COR-L47 (cell line): ENCODE measurements at places on chromosomes 7 and 10.
A peak's percentile ranks its signal among the peaks of the same experiment; 100 is the strongest.

DNA sequence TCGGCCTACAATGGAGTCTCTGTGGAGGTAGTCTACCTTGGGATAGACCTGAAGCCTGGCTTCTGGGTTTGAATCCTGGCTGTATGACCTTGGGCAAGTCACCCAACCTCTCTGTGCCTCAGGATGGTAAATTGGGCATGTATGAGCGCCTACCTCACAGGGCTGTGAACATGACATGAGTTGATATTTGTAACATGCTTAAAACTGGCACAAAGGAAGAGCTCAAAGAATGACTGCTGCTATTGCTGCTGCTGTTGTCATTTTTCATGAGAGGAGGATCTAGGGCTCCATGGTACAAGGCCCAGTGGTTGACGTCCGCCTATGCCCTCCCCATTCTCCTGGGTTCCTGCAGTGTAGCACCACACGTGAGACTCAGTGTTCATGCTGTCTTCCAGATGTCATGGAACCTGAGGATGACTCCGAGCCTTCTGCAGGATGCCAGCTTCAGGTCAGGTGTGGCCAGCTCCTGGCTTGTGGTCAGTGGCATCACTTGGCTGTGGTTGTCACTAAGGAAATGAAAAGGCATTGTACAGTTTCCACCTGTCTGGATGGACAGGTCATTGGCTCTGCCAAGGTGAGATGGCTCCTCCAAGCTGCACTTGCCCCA is 95.0 kb downstream of the WDFY4 start:
- no peak for DNase-seq

DNA sequence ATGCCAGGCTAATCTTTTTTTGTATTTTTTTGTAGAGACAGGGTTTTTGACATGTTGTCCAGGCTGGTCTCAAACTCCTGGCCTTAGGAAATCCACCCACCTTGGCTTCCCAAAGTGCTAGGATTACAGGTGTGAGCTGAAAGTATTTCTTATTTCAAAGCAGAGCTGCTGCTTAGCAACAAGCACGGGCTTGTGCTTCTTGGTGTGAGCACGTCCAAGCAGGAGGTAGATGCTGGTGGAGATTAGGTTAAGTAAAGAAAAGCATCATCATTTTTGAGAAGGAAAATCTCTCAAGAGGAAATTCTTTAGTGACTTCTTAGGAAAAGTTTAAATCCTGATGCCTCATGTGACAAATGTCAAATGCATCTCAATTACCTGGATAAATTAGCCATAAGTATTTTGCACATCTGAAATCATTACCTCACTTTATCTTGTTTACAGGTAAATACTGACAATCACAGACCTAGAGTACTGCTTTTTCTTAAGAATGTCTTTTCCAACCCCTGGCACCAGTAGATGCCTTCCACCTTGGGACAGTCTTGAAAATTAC is 431.8 kb upstream of the FZD8 start:
- no peak for DNase-seq

GRCh38 chr10:26242706-26243350 is 26.3 kb downstream of the GAD2 start:
- DNase-seq = peak; percentile 27

DNA sequence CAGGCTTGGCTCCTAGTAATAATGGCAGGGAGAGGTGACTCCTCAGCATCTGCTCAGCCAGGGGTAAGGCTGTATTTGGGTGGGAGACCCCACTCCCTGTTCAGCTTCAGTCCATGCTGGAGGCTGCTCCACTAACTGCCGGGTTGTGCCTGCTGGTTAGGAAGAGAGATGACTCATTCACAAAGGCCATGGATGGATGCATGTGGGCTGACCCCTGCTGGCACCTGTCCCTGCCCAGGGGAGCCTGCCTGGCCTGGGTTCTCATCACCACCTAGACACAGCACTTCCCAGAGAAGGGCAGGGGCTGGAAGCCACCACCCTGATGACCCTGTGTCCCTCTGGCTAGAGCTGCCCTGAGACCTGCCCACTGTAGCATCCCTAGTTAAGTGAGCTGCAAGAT is 59.0 kb downstream of the VSTM4 start:
- DNase-seq = no peak

- DNase-seq = no peak
Observed at GRCh38 chr10:7611909-7612308, 54.9 kb downstream of the ITIH5 start.
